C1 segment of cervical spinal cord (tissue), 14 donors: ENCODE measurements at places on chromosomes 5 and 9.

- DNase-seq: peak; percentile 10
Measured at GRCh38 chr9:70484232-70485130, 70.0 kb upstream of the KLF9 start.

GRCh38 chr9:134604834-134605233, 36.8 kb upstream of the COL5A1 start:
- no peak for DNase-seq

GRCh38 chr5:9483779-9484178, 62.1 kb downstream of the SEMA5A start:
- no peak for DNase-seq

DNA sequence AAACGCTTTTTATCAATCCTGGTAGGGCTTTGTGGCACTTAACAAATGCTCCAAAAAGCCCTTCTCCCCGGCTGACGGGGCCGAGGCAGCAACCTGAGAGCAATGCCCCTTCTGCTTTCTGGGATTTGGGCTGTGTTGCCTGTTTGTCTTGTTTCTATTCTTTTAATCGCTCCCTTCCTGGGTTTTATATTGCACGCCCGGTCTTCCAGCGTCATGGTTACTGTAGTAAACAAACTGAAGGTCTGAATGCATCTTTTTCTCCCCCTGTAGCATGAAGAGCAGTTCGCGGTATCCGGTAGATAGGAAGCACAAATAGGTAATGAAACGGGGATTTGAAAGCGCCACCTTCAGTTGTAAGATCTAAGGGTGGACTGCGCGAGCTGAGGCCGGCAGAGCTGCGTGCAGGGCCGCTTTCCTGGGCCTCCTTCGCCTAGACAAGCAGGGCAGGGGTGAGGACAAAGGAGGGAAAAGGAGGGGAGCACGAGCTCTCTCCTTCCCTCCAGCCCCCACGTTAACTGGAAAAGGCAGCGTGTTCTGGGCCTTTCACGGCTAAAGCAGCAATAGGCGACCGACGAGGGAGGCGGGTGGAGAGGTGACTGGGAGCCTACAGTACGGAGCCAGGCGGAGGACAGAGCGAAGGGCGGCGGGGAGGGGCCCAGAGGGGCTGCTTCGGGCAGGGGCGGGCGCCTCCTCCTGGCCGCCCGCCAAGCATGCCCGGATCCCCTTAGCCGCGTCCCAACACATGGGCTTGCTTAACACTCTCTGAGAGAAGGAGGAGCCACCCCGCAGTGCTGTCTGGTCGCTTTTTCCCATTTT, 49.3 kb upstream of the ZNF366 start:
- no peak for DNase-seq

DNA sequence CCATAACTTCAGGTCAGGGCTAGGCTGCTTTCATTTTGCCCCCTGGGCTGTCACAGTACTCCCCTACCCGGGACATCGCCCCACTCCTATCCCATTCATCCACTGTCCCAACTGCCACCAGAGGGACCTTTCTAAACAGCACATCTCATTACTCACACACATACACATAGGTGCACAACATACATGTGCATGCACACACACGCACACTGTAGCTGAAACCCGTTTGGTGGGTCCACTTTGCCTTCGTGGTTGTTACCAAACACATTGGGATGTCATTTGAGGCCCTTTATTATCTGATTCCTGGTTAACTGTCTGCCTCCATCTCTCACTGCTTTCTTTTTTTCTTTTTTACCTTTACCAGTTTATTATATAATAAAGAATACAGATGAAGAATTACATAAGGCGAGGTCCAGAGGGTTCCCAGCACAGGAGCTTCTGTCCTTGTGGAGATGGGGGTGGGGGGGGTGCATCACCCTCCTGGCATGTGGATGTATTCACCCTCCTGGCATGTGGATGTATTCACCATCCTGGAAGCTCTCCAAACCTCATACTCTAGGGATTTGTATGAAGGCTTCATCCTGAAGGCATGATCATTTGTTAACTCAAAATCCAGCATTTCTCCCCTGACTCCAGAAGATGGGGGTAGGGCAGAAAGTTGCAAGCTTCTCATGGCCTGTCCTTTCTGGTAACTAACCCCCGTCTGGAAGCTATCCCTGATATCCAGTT, 186.0 kb downstream of the GOLPH3 start:
- DNase-seq: no peak

DNA sequence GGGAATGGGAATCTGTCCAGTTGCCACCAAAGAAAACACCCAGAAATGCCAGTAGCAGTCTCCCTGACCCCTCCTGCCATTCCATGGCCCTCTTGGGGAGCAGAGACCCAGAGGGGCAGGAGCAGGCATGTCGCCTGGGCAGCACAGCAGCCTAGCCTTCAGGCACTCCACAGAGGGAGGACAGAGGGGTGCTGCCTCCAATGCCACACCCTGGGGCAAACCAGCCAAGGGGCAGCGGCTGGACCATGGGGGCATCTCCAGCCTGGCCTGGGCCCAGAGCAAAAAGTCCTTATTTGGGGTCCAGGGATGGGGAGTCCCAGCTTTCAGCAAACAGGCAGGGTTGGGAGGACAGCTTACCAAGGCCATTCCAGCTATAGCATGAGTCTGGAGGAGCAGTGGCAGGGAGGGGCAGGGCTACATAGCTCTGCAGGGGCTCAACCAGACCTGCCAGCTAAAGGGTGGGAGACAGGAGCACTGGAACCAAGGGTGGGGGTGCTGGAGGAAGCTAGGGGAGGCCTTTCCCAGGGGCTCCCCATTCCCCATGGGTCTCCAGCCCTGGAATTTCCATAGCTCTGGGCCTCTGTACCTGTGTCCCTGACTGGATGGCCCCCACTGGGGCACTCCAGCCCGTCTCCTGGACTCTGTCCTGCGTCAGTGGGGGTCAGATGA, 6.7 kb downstream of the BRD3 start:
- DNase-seq: no peak

DNA sequence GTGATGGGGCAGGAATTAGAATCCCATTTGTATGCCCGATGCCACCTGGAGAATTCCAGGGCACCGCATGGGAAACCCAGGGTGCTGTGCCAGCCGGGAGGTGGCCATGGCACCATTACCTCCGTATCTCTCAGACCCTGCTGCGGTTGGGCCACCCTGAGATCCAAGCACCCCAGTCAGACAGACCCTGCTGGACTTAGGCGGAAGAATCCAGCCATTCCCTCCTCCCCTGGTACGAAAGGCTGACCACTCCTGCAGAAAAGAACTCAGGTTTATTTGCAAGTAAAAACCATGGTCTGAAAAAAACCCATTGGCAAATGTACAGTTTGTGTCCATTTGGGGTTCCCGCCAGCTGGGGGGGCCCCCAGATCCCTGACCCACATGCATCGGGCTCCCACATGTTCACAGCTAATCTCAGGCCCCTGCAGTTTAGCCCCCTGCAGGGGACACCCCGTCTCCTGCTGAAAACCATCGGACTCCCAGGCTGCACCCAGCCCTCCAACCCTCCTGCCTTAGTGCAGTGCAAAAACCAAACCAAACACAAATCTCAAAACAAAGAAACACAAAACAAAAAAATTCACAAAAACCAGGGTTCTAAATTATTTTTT, 23.6 kb upstream of the SARDH start:
- DNase-seq: no peak

GRCh38 chr9:35106343-35106730, 3.4 kb upstream of the STOML2 start:
- no peak for DNase-seq
